ENCODE measurements at places on chromosomes 11 and 22.

GRCh38 chr11:68106165-68106940 lies 14.8 kb downstream of the CHKA start:
- no peak for DNase-seq

DNA sequence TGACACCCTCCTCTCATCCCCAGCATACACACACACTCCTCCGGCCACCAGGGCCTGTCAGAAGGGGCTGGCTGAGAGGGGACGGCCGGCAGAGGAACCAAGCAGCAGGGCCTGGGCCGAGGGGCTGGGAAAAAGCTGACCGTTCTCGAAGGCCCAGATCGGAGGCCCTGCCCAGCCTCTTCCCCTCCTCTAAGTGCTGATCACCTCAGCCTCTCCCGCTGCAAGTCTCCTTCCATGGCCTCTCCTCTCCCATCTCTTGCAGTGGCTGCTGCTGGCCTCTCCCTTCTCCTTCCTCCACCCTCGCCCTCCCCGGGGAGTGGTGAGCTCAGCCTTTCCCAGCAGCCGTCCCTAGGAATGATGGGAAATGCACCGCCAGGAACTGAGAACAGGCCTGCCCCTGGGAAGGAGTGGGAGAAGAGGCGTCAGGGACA lies 39.6 kb downstream of the ARRB1 start:
- no peak for DNase-seq

- DNase-seq, result no peak
Observed at GRCh38 chr11:30990625-30991296, 378.8 kb downstream of the DCDC1 start.

DNA sequence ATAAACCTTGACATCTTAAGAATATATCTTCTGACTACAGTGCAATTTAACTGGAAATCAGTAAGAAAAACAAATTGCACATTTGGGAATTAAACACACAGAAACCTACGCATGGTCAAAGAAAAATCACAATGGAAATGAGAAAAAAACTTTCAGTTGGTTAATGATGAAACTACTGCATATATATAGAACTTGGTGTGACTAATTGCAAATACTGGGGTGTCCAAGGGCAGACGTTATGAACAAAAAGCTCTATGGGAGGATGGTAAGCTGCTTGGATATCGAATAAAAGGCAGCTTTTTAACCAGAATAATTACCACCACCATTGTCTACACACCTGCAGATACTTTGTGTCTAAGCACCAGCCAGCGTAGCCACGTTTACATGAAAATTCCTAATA lies 791 bp downstream of the GDPD4 start:
- no peak for DNase-seq

GRCh38 chr11:12958986-12959385 lies 50.1 kb upstream of the RASSF10 start:
- DNase-seq, result no peak

DNA sequence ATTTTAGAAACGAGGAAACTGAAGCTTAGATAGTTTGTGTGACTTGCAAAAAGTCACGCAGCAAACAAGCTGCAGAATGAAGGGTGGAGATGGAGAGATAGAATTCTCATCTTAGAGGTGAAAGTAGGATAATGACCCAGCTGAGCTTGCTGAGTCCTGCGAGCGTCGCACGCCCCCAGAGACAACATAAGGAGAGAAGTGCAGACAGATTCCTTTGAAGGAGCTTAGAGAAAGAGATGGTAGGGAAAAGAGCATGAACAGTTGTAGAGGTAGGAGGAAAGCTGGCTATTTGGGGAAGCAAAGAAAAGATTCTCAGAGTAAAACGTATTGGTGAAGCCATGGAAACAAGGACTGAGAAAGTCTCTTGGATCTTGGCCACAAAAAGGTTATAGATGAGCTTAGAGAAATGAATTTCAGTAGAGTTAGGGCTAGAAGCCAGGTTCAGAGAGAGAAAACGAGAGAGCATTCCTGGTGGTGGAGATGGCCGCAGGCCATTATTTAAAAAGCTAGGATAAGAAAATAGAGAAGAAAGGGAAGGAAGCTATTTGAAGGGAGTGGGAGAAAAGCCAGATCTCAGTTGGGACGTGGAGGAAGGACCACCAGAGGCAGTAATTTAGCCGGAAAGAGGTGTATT lies 44.8 kb downstream of the FAM83F start:
- DNase-seq, result no peak

DNA sequence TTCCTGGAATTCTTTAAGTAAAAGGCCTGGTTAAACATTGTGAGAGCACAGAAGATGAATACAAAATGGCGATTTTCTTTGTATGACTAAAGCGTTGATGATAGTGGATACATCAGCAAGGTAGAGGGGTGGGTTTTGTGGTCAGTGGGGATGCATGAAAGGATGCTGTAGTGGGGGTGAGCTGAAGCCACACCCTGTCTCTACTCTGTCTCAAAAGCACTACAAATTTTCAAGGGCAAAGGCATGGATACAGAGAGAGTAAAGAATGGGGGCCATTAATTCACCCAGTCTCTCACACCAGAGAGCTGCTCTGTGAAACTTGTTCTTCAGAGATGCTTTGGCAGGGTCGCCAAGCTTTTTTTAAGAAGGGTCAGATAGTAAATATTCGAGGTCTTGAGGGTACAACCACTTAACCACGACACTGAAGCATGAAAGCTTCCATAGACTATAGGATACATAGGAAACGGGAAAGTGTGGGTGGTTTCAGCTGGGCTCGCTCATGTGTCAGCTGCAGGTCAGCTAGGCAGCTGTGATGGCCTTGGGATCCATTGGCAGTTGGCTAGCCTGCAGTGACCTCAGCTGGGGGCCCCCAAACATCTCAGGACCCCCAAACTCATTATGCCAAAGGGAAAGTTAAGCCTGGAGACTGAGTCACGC lies 8.3 kb downstream of the TMEM138 start:
- DNase-seq, result no peak

DNA sequence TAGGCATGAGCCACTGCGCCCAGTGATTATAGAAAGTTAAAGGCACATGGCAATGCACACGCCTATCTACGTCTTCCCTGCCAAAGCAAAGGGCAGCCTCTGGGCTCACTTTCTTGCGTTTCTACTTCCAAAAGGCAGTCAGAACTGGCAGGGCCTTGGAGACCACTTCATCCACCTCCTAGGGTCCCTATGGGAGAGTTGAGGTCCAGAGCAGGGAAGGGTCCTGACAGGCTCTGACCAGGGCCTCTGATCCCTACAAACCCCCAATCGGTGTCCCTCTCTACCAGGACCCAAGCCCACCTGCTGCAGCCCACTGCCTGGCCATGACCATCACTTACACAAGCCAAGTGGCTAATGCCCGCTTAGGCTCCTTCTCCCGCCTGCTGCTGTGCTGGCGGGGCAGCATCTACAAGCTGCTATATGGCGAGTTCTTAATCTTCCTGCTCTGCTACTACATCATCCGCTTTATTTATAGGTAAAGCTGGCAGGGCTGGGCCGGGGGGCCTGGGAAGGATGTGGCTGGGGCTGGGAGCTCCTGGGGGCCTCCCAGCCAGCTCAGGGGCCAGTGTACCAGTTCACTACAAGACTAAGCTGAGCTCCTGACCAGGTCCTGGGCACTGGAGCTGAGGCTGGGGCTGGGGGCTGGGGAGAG lies 1.5 kb downstream of the BEST1 start:
- no peak for DNase-seq

DNA sequence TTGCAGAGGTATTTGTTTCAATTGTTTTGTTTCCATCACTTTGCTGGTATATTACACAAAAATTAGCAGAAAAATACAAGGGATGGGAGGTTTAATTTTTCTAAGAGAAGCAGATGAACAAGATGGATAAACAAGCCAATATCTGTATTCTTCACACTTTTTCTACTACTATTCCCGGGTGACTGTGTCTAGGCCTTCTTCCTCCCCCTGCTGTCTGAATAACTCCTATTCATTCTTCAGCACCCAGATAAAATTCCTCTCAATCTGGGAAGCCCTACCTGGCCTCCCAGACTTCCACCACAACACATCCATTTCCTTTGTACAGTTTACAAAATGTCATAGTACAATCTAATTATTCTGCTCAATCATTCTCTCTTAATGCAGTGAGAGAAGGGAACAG lies 666.6 kb upstream of the TENM4 start:
- no peak for DNase-seq

GRCh38 chr11:2914455-2915195 lies 14.6 kb downstream of the PHLDA2 start:
- DNase-seq, result no peak

GRCh38 chr11:128854841-128855240 lies 12.3 kb downstream of the KCNJ1 start:
- DNase-seq, result no peak

GRCh38 chr11:108901359-108901758 lies 236.5 kb downstream of the DDX10 start:
- DNase-seq, result no peak

DNA sequence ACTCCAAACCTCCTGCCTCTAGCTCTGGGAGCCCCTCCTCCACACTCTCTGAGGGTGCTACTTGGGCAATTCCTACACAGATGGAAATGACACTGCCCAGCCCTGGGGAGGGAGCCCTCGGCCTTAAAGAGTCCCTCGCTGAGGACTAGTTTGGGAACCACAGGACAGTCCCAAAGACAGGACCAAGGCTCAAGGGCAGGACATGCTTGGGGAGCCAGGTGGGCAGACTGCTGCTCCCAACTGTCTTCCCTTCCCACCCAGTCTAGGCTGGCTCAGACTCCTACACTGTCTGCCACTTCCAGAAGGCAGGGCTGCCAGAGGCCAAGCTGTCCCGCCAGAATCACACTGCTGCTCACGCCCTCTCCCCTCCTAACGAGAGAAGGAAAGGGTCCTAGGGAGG lies 9.8 kb downstream of the ARRB1 start:
- DNase-seq, result no peak

GRCh38 chr22:38352436-38352835 lies 35.2 kb upstream of the CSNK1E start:
- DNase-seq, result no peak

GRCh38 chr22:30198152-30198825 lies 48.3 kb downstream of the LIF start:
- DNase-seq, result no peak

- no peak for DNase-seq
Observed at GRCh38 chr22:39925273-39925672, 24.4 kb downstream of the GRAP2 start.

DNA sequence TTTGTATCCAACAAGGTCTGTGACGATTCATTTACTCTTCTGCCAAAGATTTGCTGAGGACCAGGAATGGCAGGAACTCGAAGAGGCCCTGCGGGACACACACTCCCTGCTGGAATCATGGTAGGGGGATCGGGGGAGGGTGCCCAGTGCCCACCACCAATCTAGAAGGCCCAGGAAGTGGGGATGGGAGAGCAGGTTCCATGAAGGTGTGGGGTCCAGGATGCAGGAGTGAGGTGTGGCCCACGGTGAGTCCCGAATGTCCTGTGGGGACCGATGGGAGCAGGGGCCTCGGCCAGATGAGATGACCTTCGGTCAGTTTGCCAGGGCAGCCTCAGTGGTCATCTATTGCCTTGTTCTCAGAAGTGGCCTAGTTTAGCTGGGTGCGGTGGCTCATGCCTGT lies 492.7 kb downstream of the BRD1 start:
- no peak for DNase-seq

DNA sequence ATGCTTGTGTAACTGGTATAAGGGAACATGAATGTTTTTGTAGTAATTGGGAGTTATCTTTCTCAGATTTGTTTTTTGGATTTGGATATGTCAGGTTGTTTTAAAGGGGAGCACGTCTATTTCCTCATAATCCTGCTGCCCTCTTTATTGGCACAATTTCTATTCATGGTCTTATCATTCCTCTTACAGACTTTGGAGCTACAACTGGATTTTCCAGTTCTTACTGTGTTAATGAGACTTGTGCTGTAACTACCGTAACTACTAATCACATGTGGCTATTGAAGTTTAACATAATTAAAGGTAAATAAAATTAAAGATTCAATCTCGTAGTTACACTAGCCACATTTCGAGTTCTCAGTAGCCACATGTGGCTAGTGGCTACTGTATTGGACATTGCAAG lies 1.9 kb downstream of the FDX1 start:
- DNase-seq, result no peak

GRCh38 chr22:39939830-39940229 lies 20.4 kb upstream of the TMA7B start:
- no peak for DNase-seq

DNA sequence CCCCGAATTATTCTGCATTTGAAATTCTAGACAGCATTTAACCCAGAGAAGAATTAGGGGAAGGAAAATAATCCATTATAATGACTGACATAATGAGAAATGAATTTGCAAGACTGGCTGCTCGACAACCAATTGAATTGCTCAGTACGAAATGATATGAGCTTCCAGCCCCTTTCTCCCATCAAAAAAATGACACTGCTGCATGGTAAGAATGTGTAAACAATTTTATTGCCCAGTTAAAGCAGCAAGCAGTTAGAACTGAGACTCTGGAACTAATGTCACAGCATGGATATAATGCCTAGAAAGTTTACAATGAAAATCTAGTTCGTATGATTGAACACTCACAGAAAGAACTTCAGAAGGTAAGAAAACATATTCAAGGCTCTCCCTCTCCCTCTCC lies 24.7 kb upstream of the PCF11 start:
- DNase-seq, result no peak

GRCh38 chr22:38426628-38427027 lies 28.4 kb downstream of the KCNJ4 start:
- no peak for DNase-seq

DNA sequence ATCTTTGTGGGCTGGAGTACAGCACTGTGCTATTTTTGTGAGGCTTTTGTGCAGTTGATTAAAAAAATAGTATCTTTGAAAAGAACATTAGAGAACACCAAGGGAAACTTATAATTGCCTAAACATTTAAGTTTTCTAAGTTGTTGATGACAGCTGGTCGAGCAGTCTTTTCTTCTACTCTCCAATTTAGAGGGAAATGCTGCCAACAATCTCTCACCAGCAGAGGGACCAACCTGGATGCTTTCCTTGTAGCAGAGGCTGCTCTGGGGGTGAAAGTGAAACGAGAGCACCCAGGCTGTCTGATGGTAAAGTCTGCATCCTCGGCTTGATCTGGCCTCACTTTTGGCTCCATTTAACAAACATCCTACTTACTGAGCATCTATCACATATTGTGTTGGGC lies 1286.5 kb upstream of the TENM4 start:
- peak; percentile 60 for DNase-seq

DNA sequence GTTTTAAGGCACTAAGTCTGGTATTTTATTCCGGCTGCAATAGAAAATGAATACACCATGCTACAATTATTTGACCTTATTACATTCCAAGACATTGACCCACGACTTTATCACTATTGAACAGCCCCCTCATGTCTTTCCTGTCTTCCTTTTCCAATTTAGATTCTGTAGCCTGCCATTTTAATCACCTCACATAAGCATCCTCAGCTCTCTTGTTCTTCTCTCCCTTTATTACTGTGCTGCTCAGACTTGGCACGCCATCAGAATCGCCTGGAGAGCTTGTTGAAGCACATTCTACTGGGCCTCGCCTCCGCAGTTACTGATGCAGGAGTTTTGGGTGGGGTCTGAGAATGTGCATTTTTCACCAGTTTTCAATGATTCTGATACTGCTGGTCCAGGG lies 38.7 kb upstream of the SWAP70 start:
- no peak for DNase-seq
